Left ventricle myocardium superior (tissue), 1 donor: ENCODE measurements at places on chromosomes 2 and 18.
A peak's percentile ranks its signal among the peaks of the same experiment; 100 is the strongest.

- no peak for DNase-seq
Measured at GRCh38 chr2:213861638-213862037, 549.2 kb upstream of the VWC2L start.

DNA sequence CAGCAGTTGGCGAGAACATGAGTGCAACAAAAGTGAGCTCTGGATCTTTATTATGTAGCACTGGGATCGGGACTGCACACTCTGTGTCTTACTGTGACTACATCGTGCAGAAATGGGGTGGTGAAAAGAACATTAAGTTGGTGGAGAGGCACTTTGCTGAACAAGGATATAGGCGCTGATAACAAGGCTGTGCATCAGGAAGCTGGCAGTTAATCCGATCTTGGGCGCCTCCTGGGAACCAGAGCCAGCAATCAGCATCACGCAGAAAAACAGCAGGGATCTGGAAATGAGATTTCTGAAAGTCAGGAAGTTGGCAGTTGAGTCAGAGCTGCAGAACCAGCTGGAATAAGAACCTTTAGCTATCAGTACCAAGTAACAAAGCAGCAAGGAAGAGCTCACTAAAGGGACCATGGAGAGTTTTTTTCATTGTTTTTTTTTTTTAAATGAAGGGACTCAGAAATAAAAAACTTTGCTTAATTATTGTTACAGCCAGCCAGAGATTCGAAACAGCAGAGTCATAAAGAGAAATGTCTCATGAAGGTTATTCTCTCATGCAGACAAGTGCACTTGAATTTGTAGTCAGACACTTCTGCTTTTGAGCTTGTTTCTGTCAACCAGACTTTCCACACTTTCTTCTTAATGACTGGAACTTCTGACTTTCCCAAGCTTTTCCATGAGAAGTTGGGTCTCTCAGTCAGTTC, 22.8 kb upstream of the MYO3B start:
- no peak for DNase-seq

DNA sequence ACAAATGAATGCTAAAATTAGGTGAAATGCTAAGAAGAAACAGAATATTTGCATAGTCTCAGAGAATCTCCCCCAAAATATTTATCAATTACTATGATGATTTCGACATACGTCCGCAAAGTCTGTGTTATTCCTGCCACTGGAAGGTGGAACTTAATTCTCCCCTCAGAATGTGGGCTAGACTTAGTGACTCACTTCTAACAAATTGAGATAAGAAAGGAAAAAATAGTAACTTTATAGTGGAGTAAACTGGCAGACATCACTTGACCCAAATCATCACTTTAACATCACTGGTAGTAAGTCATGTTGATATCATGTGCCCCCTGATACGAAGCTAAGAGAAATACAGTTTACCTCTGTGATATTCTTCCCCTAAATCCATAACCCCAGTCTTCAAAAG, 23.5 kb downstream of the HADHB start:
- DNase-seq: no peak

- peak; percentile 52 for DNase-seq
Measured at GRCh38 chr2:88626171-88627054, 851 bp downstream of the EIF2AK3 start.

GRCh38 chr2:168583710-168584521, 127.8 kb downstream of the CERS6 start:
- DNase-seq: no peak

- no peak for DNase-seq
Measured at GRCh38 chr2:54907663-54908062, 142.6 kb downstream of the RTN4 start.

DNA sequence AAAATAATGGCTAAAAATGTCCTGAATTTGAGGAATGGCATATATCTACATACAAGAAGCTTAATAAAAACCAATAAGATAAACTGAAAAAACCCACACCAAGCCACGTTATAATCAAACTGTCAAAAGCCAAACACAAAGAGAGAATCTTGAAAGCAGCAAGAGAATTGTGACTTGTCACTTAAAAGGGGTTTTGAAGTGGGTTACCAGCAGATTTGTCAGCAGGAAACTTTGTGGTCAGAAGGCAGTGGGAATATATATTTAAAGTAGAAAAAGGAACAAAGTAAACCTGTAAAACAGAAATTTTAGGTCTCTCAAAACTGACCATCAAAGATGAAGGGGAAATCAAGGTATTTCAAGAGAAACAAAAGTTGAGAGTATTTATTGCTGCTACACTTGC, 171.9 kb upstream of the CNTNAP5 start:
- DNase-seq: no peak

DNA sequence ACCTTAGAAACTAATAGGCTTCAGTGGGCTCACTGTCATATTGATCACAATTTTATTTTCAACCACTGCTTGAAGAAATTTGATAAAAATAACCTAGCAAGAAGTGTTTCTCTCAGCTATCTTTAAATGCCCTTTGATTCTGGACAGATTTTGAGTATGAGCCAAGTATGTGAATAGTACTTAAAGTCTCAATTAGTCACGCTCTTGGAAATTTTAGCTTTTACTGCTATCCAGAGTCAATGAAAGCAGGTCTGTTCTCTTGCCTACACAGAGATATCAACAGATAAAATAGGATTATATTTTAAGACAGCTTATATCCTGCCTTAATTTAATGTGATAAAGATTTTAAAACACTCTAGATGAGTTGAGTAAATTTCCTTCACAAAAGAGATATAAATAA, 337.3 kb downstream of the CBLN2 start:
- DNase-seq: no peak

- no peak for DNase-seq
Measured at GRCh38 chr2:238387332-238387731, 39.4 kb upstream of the ASB1 start.

- DNase-seq: no peak
Measured at GRCh38 chr2:27442920-27443282, 720 bp downstream of the KRTCAP3 start.

GRCh38 chr2:222652491-222653255, 3.2 kb downstream of the FARSB start:
- DNase-seq: no peak

GRCh38 chr2:39689876-39690275, 24.2 kb downstream of the TMEM178A start:
- no peak for DNase-seq
